ENCODE measurements at places on chromosomes 1 and 21. TPM values are rescaled to one million over a fixed set of nuclear protein-coding genes. Genes with fewer than 3 reads are reported as not detected.

DNA sequence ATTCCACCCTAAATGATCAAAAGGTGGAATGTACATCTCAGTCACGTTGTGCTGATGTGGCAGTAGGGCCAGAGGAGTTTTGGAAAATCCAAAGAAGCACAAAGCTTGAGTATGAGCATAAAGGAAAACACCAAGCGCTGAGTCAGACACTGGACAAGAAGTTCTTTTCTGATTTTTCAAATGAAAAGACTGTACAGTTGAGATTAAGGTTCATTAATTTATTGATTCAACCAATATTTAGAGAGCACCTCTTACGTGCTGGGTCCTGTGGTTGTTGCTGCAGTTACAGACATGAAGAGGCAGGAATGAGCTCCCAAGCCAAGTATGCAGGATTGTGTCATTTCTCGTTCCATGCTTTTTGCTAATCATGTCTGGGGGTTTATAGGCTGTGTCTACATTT is 28.9 kb upstream of the APP start:
- DNase-seq = no peak

GRCh38 chr1:44101328-44101727 is 17.3 kb upstream of the KLF17 start:
- no peak for DNase-seq

- DNase-seq = no peak
These were observed 1.3 kb downstream of the POGK start for GRCh38 chr1:166840309-166841274.

NUCKS1 gene
- total RNA-seq = 123 TPM

DNA sequence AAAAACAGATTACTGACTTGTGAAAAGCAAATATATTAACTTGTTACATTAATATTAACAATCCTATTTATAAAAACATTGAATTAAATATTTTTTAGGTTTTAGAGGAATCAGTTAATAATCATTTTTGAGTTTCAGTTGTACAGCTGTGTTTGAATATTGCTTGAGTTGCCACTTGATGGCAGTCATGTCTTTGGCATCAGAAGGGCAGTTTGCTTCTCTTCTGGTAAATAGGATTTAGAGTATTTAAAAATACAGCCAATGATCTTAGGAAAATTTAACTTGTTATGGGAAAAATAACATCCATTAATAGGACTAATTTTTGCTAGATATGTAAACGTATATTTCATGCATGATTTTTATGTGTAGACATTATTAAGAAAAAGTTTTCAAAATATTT is 234.1 kb downstream of the NCAM2 start:
- DNase-seq = no peak

GRCh38 chr1:69263921-69264391 is 303.8 kb upstream of the LRRC7 start:
- no peak for DNase-seq

RGS21 gene
- not detected for total RNA-seq

DNA sequence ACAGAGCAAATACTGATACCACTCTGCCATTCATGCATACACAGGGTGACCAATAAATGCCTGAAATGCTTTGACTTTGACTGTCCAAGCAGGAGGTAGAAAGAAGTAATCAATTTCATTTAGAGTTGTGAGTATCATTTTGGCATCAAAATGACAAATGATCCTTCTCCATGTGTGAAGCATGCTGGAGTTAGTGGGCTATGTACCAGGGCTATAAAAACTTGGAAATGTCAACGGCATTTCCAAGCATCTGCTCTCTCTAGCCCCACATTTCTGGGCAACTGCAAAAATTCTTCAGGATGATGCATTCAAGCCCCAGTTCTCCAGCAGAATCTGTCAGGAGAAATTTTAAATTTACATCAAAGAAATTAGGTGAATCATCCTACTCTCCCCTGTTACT is 208.4 kb upstream of the PTBP2 start:
- no peak for DNase-seq

DNA sequence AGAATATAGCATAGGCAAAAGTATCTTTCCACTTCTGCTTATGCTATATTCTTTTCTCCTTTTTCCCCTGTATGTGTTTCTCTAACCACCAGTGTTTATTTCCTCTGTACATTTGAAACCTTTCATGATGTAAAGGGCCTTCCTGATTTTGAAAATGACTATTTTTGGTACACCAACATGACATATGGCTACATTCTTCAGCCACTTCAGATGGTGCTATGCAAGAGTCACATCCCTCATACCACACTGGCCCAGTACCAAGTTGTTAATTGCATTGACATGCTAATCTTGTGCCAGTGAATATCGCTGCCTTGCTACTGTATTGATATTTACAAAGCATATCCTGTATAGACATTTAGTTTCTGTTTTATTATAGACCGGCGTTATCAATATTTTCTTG is 408.7 kb downstream of the NCAM2 start:
- no peak for DNase-seq

GRCh38 chr1:64484651-64485050 is 14.7 kb downstream of the CACHD1 start:
- DNase-seq = no peak

DNA sequence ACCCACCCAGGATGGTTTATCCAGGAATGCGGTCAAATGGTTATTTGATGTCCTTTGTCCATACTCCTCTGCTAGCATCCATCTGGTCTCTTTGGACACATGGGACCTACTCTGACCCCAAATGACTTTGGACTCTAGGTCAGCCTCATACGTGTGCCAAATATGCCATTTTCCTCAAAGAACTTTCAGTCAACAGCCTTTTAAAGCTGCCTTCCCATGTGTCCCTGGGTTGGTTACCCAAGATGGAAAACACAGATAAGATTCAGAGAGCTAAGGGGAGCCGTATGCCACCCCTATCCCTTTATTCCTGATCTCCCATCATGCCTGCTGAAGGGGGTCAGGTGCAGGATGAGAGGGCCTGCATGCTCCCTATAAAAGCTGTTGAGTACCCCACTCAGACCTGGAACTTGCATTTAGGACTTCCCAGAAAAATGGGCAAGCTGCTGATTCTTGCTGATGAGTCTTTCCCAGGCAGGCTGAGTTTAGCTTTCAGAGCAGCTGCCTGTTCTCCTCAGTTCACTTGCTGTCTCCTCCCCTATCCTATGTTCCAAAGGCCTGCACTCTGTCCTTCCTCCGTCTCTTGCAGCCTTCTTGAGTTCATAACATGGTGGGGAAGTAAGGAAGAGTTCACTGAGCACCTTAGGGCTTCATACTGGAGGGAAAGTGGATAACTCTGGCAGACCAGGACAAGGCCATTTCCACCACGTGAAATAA is 19.8 kb downstream of the CHI3L2 start:
- DNase-seq = no peak

- DNase-seq = no peak
These were observed 19.7 kb downstream of the SLC5A9 start for GRCh38 chr1:48242141-48242736.

DNA sequence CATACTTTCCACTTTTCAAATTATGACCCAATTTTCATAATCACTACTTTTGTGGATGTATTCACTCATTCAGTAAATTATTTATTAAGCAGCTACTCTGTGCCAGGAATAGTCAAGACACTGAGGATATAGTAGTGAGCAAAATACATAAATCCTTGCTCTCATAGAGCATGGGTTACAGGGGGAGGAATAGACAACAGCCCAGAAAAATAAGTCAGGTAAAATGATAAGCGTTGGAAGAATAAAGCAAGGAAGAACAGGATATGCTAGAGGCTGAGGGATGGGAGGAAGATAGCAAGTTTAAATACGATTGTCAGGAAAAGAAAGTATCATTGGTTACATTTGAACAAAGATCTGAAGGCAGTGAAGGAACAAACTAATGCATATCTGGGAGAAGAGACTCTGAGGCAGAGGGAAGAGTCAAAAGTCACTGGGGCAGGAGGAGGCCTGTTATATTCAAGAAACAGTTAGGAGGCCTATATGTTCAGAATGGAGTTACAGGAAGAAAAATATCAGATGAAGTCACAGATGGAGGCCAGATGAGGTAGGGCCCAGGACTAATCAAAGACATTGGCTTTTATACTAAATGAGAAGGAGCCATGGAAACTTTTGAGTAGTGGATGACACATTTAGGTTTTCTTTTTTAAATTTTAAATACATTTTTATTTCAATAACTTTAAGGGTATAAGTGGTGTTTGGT is 42.9 kb downstream of the SEC22B start:
- DNase-seq = no peak

OR2L2 gene
- total RNA-seq = not detected

DCDC2B gene
- not detected for total RNA-seq

DNA sequence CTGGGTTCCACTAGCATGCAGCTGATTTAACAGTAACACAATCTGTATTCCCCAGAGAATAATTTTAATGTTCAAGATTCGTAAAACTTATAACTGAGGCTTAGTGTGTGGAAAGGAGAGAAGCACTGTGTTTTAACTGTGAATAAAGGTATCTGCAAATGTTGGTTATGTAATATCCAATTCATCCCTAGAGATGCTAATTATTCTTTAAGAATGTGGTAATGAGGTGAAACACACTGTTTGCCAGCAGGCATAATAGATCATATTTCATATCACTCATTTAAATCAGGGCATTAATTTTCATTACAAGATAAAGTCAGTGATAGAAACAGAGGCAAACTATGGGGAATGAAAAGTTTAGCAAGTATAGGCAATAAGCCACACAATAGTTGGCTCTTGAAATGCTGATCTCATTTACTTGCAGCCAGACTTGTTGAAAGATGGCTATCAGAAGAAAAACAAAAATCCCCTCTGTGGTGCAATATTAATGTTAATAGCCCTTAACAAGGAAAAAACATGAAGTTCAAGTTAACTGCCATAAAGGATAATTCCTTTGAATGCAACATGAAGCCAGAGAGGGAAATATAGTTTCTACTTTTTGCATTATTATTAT is 33.4 kb downstream of the HMCN1 start:
- no peak for DNase-seq

- DNase-seq = no peak
These were observed 284.4 kb downstream of the VAV3 start for GRCh38 chr1:107680579-107680985.

DNA sequence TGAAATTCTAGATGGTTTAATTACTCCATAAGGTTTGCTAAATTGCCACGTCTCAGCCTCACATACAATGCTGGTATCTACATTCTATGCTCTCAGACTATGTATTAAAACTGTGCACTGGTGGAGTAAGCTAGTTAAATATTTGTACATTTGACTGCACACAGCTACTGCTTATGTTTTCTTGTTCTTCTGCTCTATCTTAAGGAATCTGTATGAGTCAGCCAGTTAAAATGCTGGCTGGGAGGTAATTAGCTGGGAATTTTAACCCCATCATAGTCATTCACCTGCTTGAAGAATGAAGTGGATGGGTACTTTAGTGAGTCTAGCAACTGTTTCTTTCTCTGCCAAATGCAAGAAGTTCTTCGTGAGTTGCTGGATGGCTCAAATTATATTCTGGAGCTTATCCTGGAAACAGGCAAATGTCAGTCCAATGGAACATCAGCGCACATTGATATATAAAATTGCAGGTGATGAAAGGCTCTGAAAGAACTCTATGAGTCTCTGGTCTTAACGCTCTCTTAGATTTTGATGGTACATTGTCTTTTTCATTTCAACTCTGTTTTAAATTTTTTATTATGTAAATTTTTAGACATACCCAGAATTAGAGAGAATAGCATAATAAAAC is 83.4 kb downstream of the BACH1 start:
- DNase-seq = no peak

- no peak for DNase-seq
These were observed 3.2 kb downstream of the ANGPTL1 start for GRCh38 chr1:178867670-178868069.

- DNase-seq = no peak
These were observed 9.8 kb upstream of the CAPZB start for GRCh38 chr1:19495000-19495656.

OR13G1 gene
- total RNA-seq = not detected

DNA sequence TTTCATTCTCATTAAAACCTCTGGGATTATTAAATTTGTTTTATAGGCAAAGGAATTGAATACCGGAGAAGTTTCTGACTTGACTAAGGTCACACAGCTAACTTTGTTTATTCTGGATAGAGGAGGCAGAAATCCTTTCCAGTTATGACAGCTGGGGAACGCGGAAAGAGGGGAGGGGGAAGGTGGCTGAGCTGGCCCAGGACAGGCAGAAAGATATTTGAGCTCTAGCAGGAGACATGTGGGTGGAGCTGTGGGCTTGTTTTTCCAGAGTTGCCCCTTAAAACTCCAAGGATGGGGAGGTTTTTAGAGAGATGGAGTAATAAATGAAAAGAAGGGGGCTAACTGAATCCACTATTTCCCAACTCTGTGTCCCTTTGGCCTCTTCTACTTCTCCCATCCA is 27.8 kb downstream of the FOXD2 start:
- DNase-seq = no peak

C1QA gene
- 189 TPM for total RNA-seq

OR2T29 gene
- not detected for total RNA-seq

MAP10 gene
- total RNA-seq = 3.7 TPM

LPAR3 gene
- not detected for total RNA-seq

MEGF6 gene
- total RNA-seq = 63.3 TPM

GRCh38 chr1:64584479-64584878 is 114.5 kb downstream of the CACHD1 start:
- no peak for DNase-seq

DNA sequence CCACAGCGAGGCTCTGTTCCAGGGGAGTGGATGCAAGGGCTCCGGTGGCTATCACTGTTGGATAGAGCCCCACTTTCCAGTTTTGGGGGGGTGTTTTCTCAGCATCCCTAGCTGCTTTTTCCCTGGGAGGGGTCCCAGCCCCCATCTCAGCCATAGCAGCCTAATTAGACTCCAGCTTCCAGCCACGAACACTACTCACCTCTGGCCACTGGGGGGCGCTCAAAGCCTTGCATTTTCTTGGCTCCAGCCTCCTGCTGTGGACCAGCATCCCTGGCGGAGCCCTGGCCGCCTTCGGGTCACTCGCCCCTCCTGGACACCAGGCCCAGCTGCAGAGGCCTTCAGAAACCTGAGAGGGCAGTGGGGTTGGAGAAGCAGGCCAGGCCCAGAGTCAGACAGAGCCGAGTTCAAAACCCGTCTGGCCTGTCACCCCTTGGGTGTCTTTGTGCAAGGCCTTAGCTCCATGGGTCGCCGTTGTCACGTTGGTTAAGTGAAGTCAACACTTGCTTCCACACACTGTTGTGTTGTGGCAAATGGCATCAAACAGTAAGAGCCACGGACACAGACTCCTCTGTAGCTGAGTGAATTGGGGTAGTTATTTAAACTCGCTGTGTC is 93.5 kb upstream of the ACTL8 start:
- DNase-seq = no peak

- no peak for DNase-seq
These were observed 168.4 kb downstream of the PCNX2 start for GRCh38 chr1:233127157-233127556.

FAM131C gene
- not detected for total RNA-seq

DNA sequence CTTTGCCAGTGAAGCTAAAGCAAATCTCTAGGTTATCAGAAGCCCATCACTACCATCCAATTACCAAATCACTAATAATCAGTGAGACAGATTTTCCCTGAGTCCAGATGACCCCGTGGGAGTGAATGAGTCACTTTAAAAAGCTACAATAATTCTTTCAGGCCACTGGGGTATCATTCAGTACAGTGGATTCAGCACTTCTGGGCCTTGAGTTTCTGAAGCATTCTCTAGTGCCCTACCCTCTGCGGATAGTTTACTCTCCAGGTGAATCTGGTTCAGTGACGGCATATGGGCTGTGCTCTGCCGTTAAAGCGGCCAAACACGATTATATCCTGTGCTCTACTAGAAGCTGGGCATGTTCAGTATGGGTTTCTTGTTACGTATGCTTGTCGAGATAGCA is 26.1 kb downstream of the NR5A2 start:
- no peak for DNase-seq

S100A12 gene
- not detected for total RNA-seq

Measured in tibial nerve (tissue), 4 donors.